ENCODE measurements at places on chromosomes 2 and 18.

DNA sequence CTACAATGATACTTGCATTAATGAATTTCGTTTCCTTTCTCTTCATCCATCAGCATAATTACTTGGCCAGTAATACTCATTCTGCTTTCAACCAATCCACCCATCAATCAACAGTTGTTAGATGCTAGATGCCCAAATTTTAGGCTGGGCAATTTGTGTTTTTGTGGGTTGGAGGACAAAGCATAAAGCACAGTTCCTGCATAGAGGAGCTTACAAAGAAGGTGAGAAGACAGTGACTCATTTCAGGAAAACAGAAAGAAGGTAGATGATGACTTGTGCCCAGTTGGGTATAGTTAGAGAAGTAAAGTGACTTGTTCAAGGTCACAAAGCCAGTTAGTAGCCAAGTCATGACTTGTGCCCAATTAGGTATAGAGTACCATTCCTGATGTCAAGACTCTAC, 1186.8 kb upstream of the CELF4 start:
- DNase-seq, result no peak

DNA sequence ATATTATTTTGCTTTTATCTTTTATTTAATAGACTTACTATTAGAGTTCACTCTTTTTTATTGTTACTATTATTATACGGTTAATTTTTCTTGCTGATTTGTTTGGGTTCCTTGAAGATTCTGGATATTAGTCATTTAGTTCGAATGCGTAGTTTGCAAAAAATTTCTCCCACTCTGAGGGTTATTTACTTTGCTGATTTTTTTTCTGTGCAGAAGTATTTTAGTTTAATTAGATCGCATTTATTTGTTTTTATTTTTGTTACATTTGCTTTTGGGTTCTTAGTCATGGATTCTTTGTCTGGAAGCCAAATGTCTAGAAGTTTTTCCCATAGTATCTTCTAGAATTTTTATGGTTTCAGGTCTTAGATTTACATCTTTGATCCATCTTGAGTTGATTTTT, 585.2 kb downstream of the CPS1 start:
- DNase-seq, result no peak

DNA sequence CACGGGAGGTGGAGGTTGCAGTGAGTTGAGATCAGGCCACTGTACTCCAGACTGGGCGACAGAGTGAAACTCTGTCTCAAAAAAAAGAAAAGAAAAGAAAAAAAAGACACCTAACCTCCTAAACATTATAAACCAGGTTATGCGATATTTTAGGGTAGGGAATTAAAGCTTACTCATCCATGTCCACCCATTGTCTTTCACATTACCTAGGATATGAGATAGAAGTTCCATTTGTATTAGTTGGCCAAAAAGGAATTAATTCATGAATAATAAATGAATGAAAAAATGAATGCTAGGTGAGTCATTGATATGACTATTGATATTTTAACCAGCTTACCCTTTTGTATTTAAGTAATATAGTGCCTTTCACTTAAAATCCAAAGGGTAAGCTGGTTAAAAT, 132.9 kb downstream of the FAM161A start:
- DNase-seq, result no peak

DNA sequence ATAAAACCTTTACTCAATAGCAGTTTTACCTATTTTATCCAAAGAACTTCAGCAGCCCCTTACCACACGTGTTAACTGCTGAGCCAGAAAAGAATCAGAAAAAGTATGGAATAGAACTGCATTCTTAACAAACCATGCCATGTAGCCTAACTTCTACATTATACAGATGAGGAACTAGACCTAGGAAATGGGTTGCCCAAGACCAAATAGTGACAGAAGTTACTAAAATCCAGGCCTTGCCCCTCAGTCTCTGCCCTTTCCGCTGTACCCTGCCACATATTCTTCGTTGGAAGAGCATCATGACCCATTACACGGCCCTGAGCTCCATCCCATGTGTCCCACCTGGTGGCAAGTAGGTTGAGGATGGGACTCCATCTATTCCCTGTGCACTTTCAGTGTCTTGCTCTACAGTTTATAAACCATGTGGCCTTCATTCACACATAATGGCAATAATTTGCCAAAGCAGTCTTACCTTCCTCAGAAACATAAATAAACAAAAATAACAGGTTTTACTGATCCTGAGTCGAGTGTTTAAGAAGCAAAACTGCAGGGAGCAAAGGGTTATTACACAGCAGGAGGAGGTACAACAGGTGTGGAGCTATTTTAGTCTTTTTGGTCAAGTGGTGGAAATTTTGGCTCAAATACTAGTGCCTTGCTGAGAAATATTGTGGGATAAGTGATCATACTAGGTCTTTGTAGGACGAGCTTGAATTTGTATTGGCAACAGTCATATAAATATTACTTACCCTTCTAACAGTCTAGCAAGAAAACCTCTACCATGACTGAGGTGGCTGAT, 46.5 kb downstream of the HNRNPLL start:
- DNase-seq, result no peak

GRCh38 chr18:31741097-31741735, 19.5 kb downstream of the SLC25A52 start:
- peak; percentile 33 for DNase-seq

DNA sequence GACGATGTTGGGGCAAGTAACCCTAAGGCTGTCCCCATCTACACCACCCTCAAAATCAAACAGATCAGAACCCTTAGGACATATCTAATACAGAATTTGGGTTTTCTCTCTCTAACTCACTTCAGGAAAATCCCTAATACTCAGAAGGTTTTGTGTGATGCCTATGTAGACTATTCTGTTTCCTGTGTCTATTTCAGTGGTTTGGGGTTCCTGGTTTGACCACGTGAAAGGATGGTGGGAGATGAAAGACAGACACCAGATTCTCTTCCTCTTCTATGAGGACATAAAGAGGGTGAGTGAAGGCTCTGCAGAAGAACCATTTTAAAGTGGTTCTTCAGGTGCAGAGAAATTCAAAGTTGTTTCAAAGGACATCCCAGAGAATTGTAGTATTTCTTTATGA, 16.3 kb downstream of the SULT1C2 start:
- no peak for DNase-seq

DNA sequence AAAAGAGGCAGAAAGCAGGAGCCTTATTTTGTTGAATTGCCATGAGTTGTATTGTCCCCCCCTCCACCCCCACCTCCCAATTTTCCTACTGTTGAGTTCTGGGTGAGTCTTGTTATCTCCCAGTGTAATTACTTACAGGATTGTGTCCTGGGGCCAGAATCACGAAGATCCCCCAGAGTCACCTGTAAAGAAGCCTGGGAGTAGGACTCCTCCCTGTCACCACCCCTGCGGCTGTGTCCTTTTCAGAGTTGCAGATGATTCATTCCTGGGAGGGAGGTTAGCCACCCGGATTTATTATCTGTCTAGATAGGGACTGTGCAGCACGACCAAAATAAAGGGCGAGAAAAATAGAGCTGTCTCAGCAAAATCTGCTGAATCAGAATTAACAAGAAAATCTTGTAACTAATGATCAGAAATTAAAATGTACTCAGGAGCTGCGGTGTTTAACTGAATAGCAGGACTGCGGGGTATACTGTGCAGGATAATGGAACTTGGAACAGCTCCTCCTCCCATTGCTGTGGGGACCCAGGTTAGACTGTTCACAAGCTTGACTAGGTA, 81.7 kb upstream of the CAPN13 start:
- DNase-seq, result no peak

- no peak for DNase-seq
These were observed 265.9 kb downstream of the CELF4 start for GRCh38 chr18:37299471-37300304.

DNA sequence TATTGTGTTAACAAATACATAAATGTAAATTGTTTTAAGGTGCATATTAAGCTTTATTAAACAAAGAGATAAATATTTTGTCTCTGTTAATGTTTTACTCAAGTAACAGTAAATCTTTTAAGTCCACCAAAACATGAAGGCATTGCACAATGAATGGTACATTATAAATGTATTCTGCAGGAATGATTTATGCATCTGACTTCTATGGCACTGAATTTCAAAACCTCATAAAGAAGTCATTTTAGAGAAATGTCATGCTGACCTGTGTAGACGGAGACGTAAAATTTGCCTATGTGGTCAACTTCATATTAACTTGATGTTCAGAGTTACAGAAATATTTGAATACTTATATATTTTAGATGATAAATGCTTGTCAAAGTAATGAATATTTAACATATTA, 194.7 kb downstream of the BABAM2 start:
- DNase-seq, result no peak

DNA sequence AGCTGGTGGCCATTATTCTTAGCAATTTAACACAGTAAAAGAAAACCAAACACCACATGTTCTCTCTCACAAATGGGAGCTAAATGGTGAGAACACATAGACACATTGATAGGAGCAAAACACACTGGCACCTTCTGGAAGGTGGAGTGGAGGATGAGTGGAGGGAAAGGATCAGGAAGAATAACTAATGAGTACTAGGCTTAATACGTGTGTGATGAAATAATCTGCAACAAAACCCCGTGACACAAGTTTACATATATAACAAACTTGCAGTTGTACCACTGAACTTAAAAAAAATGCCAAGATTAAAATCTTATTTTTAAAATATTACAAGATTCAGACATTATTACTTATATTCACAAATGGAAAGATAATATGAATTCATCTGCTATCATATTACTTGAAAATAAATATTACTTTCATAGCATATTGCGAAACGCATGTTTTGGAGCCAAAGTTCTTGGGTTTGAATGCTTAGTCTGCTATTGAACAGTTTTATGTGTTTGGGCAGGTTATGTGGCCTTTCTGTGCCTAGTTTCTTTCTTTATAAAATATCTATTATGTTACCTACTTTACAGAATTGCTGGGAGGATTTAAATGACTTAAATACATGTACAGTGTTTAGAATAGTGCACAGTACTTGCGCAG, 20.5 kb downstream of the ANKRD62 start:
- DNase-seq, result no peak

DNA sequence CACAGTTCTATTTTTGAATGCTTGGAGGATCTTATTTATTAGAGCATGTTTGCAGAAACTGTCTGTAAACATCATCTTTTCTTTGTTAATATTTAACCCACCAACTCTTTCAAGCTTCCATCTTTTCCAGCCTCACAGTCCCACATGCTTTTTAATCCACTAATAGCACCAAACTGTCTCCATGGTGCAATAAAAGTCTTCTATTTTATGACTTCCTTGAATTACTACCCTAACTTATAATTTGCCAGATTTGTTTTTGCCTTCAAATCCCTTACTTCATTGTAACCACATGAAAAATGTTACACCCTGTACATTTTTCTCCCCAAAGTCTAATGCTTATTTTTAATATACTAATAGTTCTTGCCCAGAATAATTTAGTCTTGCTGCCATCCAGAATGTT, 792.6 kb downstream of the PLCL1 start:
- no peak for DNase-seq

DNA sequence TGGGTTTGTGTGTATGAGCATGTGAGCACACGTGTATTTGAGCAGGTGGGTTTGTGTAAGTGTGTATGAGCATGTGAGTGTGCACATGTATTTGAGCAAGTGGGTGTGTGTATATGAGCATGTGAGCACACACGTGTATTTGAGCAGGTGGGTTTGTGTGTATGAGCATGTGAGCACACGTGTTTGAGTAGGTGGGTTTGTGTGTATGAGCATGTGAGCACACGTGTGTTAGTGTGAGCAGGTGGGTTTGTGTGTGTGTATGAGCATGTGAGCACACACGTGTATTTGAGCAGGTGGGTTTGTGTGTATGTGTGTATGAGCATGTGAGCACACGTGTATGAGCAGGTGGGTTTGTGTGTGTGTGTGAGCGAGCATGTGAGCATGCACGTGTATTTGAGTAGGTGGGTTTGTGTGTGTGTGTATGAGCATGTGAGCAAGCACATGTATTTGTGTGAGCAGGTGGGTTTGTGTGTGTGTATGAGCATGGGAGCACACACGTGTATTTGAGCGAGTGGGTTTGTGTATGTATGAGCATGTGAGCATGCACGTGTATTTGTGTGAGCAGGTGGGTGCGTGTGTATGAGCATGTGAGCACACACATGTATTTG, 169.7 kb downstream of the TWIST2 start:
- DNase-seq, result no peak

GRCh38 chr18:9029131-9029530, 73.4 kb upstream of the NDUFV2 start:
- no peak for DNase-seq

DNA sequence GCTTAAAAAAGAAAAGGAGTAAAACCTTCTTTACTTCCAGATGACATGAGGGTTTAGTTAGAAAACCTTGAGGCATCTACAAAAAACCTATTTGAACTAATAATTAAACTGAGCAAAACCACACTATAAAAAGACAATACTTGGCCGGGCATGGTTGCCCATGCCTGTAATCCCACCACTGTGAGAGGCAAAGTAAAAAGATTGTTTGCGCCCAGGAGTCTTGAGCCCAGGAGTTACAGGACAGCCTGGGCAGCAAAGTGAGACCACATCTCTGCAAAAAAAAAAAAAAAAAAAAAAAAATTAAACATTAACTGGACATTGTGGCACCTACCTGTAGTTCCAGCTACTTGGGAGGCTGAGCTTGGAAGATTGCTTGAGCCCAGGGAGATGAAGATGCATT, 502.8 kb upstream of the LRRTM4 start:
- DNase-seq, result no peak

GRCh38 chr2:20110876-20111275, 59.4 kb upstream of the LAPTM4A start:
- no peak for DNase-seq

DNA sequence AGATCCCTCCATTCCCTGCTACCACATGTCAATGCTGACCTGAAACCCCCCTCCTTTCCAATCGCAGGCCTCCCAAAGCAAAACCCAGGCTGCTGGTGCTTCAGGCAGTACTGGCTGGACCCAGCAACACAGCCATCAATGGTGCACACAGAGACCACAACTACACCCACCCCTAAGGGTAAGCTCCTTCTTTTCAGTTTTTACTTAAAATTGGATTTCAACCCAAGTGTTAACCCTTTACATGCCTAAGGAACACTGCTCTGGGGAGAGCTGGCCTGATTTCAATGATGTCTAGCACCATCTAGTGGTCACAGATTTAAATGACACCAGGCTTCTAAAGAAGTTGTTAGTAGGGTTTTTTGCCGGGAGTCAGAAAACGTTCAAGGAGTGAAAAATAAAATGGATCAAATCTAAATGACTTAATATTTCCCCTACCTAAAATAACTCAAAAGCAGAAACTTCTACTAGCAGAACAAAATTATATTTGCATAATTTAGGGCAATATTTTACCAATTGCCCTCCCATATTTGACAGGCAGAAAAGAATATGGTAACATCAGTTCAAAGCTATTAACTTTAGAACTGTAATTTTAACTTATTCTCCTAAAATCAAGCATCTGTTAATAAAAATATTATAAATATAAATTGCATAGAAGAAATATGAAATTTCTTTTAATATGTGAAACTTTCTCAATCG, 24.6 kb downstream of the FECH start:
- DNase-seq, result no peak

DNA sequence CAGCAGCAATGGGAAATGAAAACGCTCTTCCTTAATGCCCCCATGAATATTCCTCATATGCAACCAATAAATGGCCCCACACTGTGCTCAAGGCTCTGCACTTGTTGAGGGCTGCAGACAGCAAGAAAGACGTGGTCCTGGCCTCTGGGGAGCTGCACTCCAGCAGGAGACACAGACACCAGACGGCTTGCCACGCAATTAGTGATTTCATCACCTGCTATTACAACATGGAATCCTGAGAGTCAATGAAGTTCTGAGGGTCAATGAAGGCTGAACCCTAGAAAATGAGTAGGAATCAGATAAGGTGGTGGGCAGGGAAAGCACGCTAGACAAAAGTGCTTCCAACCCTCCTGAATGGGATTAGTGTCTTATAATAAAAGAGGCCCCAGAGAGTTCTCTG, 18.9 kb downstream of the CREG2 start:
- DNase-seq, result no peak

GRCh38 chr2:33437297-33437696, 39.2 kb upstream of the RASGRP3 start:
- DNase-seq, result no peak

All from stimulated activated CD8-positive, alpha-beta memory T cell treated with anti-CD3 and anti-CD28 coated beads, Interleukin-7, amount 100 ng/mL, for 1 hour (primary cell).